ENCODE measurements at places on chromosomes 12 and 14.

DNA sequence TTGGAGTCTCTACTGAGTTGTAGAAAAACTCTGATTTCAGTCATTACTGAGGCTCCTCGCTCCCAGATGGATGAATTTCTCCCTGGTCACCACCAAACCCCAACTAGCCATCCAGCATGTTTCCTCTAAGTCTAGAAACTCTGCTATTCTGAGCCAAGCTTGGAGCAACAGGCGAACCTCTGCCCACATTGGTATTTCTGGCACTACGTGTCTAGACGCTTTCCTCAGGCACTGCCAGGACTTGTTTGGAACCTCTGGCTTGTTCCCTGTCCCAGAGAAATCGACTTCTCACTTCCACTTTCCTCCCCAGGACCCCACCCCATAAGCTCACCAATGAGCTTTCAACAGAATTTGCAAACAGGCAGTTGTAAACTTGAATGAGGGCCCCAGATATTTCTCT, 27.6 kb downstream of the WSCD2 start:
- no peak for DNase-seq

GRCh38 chr12:23681237-23681636, 268.2 kb downstream of the SOX5 start:
- no peak for DNase-seq

DNA sequence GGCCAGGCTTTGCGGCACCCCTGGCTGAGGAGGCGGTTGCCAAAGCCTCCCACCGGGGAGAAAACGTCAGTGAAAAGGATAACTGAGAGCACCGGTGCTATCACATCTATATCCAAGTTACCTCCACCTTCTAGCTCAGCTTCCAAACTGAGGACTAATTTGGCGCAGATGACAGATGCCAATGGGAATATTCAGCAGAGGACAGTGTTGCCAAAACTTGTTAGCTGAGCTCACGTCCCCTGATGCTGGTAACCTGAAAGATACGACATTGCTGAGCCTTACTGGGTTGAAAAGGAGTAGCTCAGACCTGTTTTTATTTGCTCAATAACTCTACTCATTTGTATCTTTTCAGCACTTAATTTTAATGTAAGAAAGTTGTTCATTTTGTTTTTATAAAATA, 9.9 kb downstream of the DYRK2 start:
- DNase-seq = no peak

DNA sequence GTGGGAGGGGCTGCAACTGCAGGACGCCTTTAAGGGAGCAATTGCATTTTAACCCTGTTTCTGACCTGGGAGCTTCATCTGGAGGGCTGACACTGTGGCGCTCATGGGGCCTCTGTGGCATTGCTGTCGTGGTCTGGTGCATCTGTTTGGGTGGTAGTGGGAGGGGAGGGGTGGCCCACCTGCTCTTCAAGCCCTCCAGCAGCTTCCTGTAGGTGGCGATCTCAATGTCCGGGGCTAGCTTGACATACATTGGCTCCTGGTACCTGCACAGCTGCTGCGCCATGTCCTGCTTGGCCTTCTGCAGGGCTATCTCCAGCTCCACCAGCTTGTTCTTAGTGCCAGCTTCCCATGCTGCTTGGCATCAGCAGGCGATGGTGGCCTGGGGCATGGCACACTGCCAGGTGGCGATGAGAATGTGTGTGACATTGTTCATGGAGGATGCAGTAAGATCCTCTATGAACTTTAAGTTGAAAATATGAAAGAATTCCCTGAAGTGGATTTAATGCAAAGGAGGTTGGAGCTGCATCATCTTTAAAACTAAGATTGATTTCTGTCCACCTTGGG, 7.7 kb upstream of the KRT82 start:
- no peak for DNase-seq

- no peak for DNase-seq
Observed at GRCh38 chr12:68580911-68581310, 29.8 kb upstream of the RAP1B start.

DNA sequence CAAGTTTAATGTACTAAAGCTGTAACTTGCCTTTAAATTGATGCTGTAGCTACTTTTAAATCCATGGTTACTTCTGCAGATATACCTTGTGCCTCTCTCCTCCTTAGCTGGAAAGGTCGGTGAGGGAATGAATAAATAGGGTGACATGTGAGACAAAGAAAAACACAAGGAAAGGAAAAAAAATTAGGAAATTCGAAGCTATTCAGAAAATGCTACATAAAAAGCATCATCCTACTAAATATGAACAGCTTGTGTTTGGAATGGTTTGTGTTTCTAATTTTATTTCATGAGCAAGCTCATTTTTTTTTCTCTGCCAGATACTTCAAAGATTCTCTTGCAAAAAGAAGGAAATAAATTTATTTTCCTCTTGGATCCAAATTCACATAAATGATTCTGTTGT, 186.3 kb upstream of the NUDT4 start:
- no peak for DNase-seq

DNA sequence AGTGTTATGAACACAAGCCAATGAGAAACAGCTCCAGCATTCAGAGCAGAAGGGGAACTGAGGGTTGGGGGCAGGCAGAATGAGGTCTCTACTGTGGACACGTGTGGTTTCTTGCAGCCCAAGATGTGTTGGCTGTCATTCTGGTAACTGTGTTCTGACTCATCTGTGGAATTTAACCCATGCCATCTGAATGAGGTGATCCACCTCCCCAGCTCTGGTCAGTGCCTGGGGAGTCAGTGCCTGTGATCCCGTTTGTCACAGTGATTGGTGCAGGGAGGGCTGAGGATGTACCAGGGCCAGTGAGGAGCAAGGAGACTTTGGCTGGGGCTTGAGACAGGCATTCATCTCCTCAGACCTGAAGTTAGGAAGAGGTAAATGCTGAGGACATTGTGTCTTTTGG, 216.8 kb downstream of the MSRB3 start:
- DNase-seq = no peak

- DNase-seq = no peak
Observed at GRCh38 chr12:40942326-40942725, 245.8 kb upstream of the PDZRN4 start.

DNA sequence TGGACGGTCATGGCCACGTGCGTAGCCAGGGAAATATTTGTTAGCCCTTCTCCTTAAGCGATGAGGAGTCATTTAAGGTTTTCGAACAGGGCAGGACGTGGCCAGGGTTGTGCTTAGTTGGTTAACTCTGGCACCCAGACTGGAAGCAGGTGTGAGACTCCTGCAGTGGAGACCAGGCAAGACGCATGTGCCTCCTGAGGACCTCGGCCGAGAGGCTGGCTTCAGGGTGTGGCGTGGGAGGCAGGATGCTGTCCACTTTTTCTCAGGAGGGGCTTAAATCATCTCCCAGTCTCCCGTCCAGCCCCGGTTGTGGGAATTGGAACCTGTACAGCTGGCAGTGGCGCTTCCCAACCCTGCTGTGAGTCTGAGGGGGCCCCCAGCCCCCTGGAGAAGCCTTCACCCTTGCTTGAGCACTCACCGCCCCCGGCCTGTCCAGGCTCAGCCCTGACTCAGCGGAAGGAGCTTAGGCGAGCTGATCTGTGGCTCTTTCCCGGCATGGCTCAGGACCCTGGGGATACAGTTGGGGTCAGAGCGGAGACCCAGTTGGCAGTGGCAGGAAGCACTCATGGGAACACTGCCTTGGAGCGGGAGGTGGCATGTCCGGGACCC, 46.3 kb upstream of the TSPAN9 start:
- no peak for DNase-seq

DNA sequence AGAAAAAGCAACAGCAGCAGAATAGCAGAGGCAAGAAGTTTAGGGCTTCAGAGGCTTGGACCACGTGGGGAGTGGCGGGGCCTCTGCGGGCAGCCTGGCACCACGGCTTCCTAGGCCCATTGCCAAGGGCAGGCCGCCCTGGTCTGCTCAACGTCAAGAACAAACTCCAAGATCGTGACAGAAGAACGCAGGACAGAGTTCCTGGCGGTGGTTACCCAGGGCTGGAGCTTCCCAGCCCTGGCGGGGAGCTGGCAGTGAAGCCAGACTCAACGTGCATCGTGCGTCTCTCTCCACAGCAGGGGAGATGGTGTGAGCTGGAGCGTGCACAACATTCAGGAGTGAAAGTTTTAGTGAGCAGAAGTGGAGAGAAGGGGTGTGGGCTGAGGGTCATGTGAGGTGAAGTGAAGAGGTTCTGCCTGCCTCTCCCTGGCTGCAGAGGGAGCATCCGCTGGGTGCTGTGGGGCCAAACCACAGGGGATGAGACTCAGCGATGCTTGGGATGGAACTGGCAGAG, 13.9 kb upstream of the CACNA2D4 start:
- no peak for DNase-seq

DNA sequence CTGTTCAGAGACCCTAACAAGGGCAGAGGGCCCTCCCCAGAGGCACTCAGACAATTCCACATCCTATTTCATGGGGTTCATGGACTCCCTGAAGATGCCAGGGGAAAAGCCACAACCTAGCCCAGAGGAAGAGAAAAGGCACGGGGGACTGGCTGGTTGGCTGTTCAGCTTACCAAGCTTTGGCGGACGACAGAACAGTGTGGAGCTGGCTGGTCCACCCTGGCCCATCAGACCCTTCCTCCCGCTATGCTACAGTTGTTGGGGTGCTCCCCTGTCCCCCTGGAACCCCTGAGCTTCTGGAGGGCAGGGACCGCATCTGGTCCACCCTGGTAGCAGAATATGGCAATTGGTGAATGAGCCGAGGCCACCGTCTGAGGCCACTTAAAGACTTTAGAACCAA, 6.3 kb downstream of the TESC start:
- no peak for DNase-seq

DNA sequence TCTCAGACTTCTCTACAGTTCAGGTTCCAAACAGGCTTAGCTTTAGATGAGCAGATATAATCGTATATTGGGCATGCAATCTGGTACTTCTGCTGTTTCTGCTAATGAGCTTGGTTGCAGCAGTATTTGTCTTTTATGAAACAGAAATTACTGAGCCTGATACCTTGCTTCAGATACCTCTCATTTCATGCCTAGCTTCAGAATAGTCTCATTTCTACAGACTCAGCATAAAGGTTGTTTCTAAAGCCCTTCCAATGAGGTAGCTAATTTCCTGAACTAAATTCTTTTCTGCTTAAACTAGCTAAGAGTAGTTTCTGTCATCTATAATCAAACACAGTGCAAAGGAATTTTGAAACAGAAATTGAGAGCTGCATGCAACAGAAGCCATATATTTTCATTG, 275.0 kb upstream of the KITLG start:
- no peak for DNase-seq

DNA sequence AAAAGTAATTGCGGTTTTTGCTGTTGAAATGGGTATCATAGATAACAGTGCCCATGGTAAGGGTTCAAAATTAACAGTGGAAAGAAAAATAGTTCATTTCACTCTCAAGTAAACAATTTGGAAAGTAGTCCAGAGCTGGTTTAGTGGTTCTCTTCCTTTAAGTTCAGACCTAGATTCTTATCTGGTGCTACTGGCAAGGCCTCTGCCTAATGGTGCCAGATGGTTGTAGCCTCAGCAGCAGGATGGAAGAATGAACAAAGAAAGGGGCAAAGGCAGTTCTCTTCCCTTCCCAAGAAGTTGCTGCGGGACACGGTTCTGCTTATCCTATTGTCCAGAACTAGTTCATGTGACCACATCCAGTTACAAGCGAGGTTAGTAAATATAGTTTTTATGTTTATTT, 10.5 kb downstream of the ARG2 start:
- no peak for DNase-seq

DNA sequence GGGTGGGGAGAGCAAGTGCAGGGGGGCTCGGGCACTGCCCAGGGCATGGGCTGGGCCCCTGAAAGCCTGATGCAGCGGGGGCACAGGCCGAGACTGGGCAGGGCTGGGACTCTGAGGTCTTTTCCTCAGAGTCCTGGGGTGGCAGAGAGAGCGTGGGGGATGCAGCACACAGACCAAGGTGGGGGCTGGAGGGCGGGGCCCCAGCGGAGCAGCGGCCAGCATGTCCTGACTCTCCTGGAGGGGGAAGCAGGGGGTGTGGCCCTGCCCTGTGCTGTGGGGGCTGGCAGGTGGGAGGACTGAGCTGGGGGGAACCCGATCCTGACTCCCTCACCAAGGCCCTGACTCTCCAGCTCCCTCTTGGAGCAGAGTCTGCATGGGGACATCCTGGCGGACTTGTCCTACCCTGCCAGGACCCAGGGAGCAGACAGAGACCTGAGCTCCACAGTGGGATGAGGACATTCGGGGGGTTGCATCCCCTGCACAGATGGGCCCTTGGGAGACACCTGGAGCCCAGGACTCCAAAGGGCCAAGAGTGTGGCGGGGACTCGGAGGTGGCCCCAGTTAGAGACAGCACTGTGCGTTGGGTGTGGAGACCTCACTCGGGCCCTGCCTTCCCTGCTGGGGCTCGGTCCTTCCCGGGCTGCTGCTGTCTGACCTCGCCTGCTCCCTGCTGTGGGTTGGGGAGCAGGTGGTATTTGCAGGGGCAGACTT, 326.1 kb downstream of the TMEM121 start:
- DNase-seq = no peak

DNA sequence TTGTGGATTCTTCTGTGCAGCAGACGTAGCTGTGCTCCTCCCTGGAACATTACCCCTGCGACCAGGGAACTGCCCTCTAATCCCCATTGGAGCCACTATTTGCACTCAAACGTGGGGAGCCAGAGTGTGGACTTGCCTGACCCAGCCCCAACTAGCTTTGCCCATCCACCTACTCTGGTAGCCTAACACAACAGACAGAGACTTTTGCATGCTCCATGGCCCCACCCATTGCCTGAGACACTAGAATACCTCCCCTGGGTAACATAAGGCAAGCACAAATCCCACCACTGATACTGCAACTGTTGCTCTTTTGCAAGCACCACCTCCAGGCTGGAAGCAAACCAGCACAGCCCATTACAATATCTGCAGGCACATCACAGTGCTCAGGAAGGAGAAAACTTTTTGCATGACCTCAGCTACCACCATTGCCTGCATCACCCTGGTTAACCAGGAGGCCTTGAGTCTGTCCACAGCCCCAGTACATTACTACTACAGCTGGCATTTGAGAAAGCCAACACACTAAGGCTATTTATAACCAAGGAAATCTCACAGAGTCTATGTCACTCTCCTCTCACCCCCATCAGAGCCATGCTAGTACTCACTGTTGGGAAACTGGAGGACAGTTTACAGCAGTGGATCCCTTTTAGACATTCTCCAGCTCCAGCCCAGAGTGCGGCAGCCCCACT, 15.0 kb downstream of the CEP128 start:
- DNase-seq = no peak

GRCh38 chr12:55957106-55957859, 8.6 kb downstream of the PMEL start:
- no peak for DNase-seq

- no peak for DNase-seq
Observed at GRCh38 chr12:608413-608812, 54.8 kb downstream of the NINJ2 start.

DNA sequence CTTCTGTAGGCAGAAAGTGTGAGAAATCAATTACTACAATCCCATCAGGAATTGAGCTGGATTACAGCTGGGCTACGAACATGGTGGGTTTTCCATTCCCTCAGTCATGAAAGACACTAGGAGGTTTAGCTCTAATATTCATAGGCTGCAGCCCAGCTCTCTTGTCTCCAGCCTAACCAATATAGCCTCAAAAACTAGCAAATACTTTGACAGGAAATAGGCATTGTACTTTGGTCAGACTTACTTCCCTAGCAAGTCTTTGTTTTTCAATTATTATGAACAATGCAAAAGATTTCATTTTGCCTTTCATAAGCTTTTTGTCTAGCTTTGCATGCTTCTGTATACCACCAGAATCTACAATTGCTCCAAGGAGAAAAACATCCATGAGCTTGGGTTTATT, 296.2 kb downstream of the GPHN start:
- DNase-seq = no peak

GRCh38 chr14:55118761-55119160, 10.3 kb upstream of the LGALS3 start:
- DNase-seq = no peak

- no peak for DNase-seq
Observed at GRCh38 chr12:106137530-106138356, 1.0 kb downstream of the NUAK1 start.

- no peak for DNase-seq
Observed at GRCh38 chr14:105171004-105171673, 2.6 kb upstream of the JAG2 start.

Measured in esophagus squamous epithelium (tissue), 5 donors.